ENCODE measurements at places on chromosomes 5 and 9.

GRCh38 chr5:22557251-22557650 lies 295.9 kb downstream of the CDH12 start:
- H3K27ac ChIP-seq = no peak overlapping the region
- H3K4me1 ChIP-seq = no peaks in the 10 kb centered on the region

DNA sequence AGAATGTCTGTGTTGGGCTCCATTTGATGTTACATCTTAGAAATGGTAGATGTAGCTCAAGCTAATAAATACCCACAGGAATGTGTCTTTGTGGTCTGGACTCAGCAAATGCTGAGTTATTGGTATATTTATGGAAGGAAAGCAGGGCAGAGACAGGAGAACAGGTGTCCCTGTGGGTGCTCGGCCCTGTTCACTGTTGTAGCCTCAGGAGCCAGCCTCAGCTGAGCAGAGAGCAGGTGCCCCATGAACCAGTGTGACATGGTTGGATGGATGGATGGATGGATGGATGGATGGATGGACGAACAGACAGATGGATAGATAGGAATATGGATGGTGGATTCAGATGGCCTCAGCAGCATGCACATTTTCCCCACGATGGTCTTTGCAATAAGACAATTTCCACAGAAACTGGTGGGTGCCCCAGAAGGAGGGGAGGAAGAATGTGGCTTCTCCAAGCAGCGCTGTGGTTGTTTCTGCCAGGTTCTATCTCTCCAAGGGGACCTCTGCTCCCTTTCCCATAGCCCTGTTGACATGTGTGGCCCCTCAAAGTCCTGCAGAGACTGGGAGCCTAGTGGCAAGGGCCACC lies 8.2 kb upstream of the IRF1 start:
- H3K27me3 ChIP-seq = no peaks in the 10 kb centered on the region
- peaks cover 46% of the 10 kb centered on the region for H3K4me1 ChIP-seq
- H3K36me3 ChIP-seq = no peaks in the 10 kb centered on the region
- peak overlapping the region; percentile 48 for H3K27ac ChIP-seq

GRCh38 chr5:75567710-75568109 lies 43.5 kb upstream of the ANKDD1B start:
- peaks cover 59% of the 10 kb centered on the region for H3K36me3 ChIP-seq
- DNase-seq = no peak
- peak overlapping the region; percentile 95 for H3K27ac ChIP-seq

DNA sequence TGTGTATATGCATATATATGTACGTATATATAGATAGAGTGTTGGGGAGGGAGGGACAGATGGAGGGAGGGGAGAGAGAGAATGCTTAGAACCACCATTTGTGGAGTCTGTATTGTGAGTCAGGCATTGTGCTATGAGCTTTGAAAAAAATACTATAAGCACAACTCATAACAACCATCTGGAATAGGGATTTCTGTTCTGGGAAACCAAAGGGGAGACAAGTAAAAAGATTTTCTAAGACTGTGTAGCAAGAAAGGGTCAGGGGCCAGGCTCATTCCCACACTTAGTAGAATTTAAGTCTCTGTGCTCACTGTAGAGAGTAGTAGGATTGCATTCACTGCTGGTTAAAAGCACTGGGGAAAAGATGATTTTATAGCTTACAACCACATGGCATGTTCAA lies 202.3 kb upstream of the SGCD start:
- no peak overlapping the region for H3K4me3 ChIP-seq
- H3K27me3 ChIP-seq = peaks cover 6% of the 10 kb centered on the region
- no peaks in the 10 kb centered on the region for H3K36me3 ChIP-seq
- H3K27ac ChIP-seq = no peak overlapping the region
- DNase-seq = no peak
- H3K4me1 ChIP-seq = no peaks in the 10 kb centered on the region

DNA sequence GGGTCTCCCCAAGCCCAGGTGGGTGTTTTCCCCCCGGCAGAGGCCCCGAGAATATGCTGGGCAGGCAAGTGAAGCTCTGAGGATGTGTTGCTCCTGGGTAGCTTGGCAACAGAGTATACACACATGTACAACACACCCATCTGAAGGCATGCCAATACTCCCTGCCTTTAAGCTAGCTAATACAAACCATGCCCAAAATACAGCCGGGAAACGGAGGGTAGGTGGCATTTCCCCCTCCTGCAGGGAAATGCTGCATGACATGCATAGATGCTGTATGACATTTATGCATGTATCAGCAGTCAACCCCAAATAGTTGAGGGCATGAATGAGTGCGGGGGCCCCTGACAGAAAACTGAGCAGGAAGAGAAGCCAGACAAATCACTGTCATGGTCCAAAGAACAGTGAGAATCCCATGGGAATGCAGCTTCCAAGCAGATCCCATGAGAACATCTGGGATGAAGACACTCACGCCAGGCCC lies 614.1 kb downstream of the EBF1 start:
- no peaks in the 10 kb centered on the region for H3K36me3 ChIP-seq
- no peak overlapping the region for H3K4me3 ChIP-seq
- no peak overlapping the region for H3K27ac ChIP-seq
- no peak for DNase-seq

- H3K27me3 ChIP-seq = no peaks in the 10 kb centered on the region
- H3K4me3 ChIP-seq = no peak overlapping the region
- no peaks in the 10 kb centered on the region for H3K36me3 ChIP-seq
- no peaks in the 10 kb centered on the region for H3K4me1 ChIP-seq
- no peak overlapping the region for H3K27ac ChIP-seq
Measured at GRCh38 chr9:116939161-116939560, 252.1 kb downstream of the TRIM32 start.

GRCh38 chr5:143174714-143175398 lies 228.6 kb downstream of the NR3C1 start:
- H3K4me1 ChIP-seq = peaks cover 2% of the 10 kb centered on the region
- no peaks in the 10 kb centered on the region for H3K27me3 ChIP-seq
- DNase-seq = no peak
- H3K27ac ChIP-seq = no peak overlapping the region
- no peak overlapping the region for H3K4me3 ChIP-seq

- no peak overlapping the region for H3K4me3 ChIP-seq
- H3K27me3 ChIP-seq = peaks cover 4% of the 10 kb centered on the region
- H3K36me3 ChIP-seq = no peaks in the 10 kb centered on the region
- no peak for DNase-seq
Measured at GRCh38 chr5:156154757-156155156, 172.2 kb upstream of the SGCD start.

DNA sequence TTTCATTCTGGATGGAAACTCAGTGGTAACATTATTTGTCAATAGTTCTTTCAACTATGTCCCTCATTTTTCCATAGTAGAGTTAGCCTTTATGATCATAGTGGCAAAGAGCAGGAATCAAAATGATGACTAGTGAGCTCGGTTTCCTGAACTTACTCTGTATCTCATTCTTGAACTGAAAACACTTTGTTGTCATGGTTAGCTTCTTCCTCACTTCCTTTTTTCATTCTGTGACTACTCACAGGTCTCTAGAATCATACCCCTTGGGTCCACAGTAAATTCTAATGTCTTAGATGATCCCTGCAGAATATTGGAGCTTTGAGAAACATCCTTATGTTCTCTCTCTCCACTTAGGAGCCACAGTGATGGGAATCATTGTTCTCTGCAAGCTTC lies 29.4 kb upstream of the RECK start:
- no peak overlapping the region for H3K4me3 ChIP-seq
- peaks cover 13% of the 10 kb centered on the region for H3K4me1 ChIP-seq
- DNase-seq = no peak
- no peak overlapping the region for H3K27ac ChIP-seq
- peaks cover 30% of the 10 kb centered on the region for H3K27me3 ChIP-seq

- H3K27me3 ChIP-seq = no peaks in the 10 kb centered on the region
- peak overlapping the region; percentile 10 for H3K27ac ChIP-seq
- no peaks in the 10 kb centered on the region for H3K36me3 ChIP-seq
- no peak overlapping the region for H3K4me3 ChIP-seq
- DNase-seq = peak; percentile 43
Measured at GRCh38 chr9:19174127-19174912, 47.0 kb upstream of the PLIN2 start.

DNA sequence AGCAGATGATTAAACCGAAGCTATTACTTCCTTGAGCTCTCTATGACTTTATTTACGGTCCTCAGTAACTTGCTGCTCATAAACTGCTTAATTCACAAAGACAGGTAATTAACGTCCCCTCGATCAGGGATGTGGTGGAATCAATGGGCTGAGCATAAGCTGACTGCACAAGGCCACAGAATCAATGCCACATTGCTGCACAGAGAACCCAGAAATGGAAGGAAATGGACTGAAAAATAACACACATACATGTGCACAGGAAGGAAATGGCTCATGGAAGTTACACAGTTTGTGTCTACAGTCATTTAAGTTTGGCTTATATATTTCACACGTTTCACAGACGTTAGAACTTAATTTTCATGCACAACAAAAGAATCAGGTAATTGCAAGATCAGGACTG lies 118.3 kb upstream of the KLF9 start:
- H3K36me3 ChIP-seq = no peaks in the 10 kb centered on the region
- H3K4me1 ChIP-seq = peaks cover 4% of the 10 kb centered on the region
- no peak overlapping the region for H3K4me3 ChIP-seq
- no peaks in the 10 kb centered on the region for H3K27me3 ChIP-seq
- no peak overlapping the region for H3K27ac ChIP-seq

DNA sequence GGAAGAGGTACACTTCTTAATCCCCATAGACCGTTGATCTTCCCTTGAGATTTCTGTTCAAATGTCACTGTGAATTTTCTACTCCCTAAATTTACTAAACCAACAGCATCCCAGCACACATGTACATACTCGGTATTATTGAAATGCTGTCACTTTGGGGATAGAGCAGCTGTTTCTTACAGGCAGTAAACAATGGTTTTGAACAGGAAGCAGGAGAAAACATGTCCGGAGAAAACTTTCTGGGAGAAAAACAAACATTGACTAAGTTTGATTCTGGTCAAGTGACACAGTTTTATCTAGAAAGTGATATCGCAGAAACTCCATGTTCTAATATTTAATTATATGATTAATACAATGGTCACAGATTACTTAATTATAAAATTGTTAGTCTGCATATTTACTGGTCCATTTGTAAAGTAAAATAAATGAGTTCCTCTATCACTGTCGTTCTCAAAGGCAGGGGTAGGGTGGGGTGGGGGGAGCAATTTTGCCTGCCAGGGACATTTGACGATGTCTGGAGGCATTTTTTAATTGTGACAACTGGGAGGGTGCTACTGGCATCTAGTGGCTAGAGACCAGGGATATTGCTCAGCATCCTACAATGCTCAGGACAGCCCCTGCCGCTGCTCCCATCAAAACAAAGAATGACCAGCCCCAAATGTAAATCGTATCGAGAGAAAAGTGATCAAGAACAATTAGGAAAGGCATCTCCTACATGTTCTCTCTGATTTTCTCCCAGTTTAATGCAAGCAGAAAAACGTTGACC lies 12.2 kb downstream of the TAS2R1 start:
- no peaks in the 10 kb centered on the region for H3K4me1 ChIP-seq
- no peaks in the 10 kb centered on the region for H3K27me3 ChIP-seq
- DNase-seq = no peak
- no peak overlapping the region for H3K27ac ChIP-seq
- no peaks in the 10 kb centered on the region for H3K36me3 ChIP-seq
- no peak overlapping the region for H3K4me3 ChIP-seq

GRCh38 chr5:159385536-159385935 lies 55.2 kb upstream of the IL12B start:
- H3K36me3 ChIP-seq = peaks cover 13% of the 10 kb centered on the region
- no peaks in the 10 kb centered on the region for H3K27me3 ChIP-seq
- no peak overlapping the region for H3K4me3 ChIP-seq

GRCh38 chr9:128072144-128073021 lies 4.4 kb downstream of the SLC25A25 start:
- peak overlapping the region; percentile 85 for H3K27ac ChIP-seq
- H3K27me3 ChIP-seq = no peaks in the 10 kb centered on the region
- H3K4me1 ChIP-seq = peaks cover 55% of the 10 kb centered on the region

DNA sequence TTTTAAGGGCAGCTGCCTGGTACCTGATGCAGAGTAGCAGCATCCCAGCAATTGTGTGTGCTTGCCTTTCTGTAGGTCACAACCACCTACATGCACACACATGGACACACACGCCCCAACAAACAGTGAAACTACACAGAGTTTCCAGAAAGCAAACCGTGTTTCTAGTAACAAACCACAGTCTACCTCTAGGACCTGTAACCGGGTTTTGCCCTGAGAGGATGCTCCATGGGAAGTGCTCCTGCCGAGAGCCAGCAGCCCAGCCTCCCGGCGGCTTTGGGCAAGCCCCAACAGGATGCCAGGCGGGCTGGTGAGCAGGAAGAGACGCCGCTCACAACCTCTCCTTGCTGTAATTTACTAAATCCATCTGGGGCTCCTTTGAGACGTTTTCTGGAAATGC lies 4.1 kb upstream of the TCF7 start:
- H3K36me3 ChIP-seq = no peaks in the 10 kb centered on the region
- H3K4me3 ChIP-seq = peak overlapping the region; percentile 42
- peaks cover 66% of the 10 kb centered on the region for H3K4me1 ChIP-seq
- H3K27me3 ChIP-seq = peaks cover 5% of the 10 kb centered on the region
- DNase-seq = no peak

DNA sequence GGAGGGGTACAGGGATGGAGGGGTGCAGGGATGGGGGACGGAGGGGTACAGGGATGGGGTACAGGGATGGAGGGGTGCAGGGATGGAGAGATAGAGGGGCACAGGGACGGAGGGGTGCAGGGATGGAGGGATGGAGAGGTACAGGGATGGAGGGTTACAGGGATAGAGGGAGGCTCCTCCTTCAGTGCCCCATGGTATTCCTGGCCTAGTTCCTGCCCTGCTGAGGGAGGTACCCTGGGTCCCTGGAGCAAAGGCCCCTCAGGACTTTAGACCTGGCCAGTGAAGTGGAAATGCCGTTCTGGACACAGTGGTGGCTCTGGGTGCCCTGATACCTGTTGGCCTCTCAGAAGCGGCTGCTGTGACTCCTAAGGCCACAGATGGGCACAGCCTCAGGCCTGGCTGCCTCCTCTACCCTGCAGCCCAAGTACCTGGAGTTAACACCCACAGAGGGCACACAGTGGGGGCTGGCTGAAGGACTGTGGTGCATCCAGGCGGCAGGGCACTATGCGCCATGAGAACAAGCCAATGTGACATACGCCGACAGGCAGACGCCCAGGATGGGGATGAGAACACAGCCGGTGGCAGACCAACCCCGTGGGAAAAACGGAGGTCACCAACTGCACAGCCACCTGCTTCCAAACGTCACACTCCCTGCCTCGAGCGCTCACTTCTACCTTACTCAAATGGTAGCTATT lies 8.4 kb downstream of the PTGES2 start:
- DNase-seq = no peak
- H3K4me3 ChIP-seq = no peak overlapping the region
- peaks cover 19% of the 10 kb centered on the region for H3K4me1 ChIP-seq
- H3K27ac ChIP-seq = no peak overlapping the region
- H3K27me3 ChIP-seq = no peaks in the 10 kb centered on the region

Data from activated naive CD8-positive, alpha-beta T cell treated with anti-CD3 and anti-CD28 coated beads, Interleukin-2, amount 50 U/mL, for 24 hours (primary cell).